8988T (cell line): ENCODE measurements at places on chromosomes 13 and 19.

- no peak for DNase-seq
Measured at GRCh38 chr13:85675151-85675907, 123.9 kb downstream of the SLITRK6 start.

DNA sequence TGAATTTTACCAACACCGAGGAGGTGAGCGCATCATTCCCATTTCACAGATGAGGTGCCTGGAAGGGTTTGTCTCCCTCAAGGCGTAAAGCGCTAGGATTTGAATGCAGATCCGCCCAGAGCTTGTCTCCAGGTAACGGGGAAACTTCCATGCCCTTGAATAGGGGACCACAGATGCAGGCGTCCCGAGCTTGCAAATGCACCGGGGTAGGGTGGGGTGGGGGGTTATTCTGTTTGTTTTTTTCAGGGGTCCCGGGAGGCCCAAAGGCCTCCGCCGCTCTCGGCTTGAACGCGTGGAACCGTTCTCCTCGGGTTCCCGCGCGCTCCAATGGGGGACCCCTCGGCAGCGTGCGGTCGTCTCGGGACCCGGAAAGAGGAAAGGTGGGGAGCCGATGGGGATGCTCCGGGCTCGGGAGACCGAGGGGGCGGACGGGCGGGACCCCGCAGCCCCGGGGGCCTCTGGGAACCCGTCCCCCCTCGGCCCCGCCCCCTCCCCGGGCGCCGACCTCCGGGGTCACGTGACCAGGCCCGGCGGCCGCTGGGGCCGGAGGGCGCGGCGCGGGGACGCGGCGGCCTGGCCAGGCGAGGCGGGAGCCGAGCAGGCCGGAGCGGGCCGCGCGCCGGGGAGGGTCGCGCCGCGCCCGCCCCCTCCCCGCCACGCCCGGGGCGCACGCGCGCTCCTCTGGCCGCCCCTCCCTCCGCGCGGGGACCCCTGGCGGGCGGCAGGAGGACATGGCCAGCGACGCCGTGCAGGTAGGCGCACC, at the start of gene PKN1:
PKN1 (plus strand) TSS at position 516 of the 763 bp plus-strand sequence; CDS start at position 732, 216 bp downstream.
- no peak for DNase-seq

GRCh38 chr13:20553311-20553710, 13.6 kb upstream of the IFT88 start:
- no peak for DNase-seq

- no peak for DNase-seq
Measured at GRCh38 chr13:51260154-51260553, 38.0 kb downstream of the FAM124A start.

- DNase-seq = no peak
Measured at GRCh38 chr13:34914416-34914815, 27.7 kb upstream of the NBEA start.
